ENCODE measurements at places on chromosomes 7 and 10.

- DNase-seq = no peak
Measured at GRCh38 chr10:90481326-90481923, 376.4 kb downstream of the HTR7 start.

- no peak for DNase-seq
Measured at GRCh38 chr7:141666071-141666470, 35.9 kb downstream of the DENND11 start.

DNA sequence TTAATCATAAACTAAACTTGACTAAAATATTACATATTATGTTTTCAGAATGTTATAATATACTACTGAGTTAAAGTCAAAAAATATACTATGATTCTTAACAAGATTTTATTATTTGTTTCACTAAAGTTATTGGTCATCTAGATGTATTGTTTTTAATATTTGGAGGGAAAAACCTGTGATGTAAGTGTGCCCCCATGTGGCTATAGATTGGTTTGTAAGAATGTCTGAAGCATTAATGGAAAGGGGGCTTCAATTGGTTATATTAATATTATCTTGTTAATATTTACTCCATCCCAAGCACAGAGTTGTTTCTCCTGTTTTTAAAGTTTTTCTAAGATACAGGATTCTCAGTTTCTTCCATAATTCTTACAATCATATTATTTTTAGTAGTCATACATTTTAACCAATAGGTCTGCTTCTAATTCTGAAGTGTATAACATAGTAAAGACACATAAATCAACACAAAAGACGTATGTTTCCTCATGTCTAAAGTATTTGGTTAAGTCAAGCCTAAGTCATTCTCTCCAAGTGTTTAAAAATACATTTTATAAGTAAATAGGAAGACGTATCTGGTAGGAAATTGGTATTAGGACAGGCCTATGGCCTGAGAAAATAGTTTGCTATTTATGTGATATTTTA lies 58.0 kb downstream of the GNAT3 start:
- DNase-seq = no peak

- no peak for DNase-seq
Measured at GRCh38 chr7:255721-256361, 34.1 kb upstream of the FOXL3 start.

- DNase-seq = no peak
Measured at GRCh38 chr7:81410471-81411117, 359.3 kb downstream of the HGF start.

GRCh38 chr10:21715531-21716195 lies 181.6 kb downstream of the MLLT10 start:
- DNase-seq = no peak

- DNase-seq = no peak
Measured at GRCh38 chr10:29689001-29689400, 54.2 kb upstream of the SVIL start.

DNA sequence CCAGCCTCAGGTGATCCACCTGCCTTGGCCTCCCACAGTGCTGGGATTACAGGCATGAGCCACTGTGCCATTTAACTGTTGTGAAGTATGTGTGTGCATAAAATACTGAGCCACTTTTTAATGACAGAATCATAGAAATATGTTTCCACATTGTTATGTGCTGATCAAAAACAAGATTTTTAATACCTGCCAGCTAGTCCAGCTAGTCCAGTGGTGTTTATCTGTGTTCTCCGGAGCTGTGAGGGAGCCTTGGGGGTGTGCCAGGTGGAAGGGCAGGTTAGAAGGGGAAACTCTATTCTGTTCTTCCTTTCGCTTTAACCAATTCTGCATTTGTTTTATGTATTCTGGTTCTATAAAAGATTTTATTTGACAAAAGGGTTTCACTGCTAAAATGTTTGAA lies 7.0 kb downstream of the FAM221A start:
- no peak for DNase-seq

DNA sequence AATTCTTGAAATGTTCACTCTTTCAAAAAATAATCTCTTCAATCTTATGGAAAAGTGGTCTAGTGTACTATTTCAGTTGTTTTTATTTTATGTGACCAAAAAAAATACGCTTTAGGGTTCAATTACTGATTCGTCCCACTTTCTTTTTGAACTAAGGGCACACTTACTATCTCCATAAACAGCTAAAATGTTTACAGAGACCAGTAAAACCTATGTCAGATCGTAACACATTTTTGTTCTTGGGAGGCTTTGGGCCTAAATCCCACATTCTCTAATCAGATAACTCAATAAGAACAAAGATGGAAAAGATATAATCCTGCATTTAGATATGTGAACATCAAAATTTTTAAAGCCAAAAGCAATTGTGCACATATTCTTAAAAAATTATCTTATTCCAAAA lies 29.8 kb upstream of the EPC1 start:
- DNase-seq = no peak

GRCh38 chr10:73950155-73950948 lies 39.4 kb downstream of the PLAU start:
- no peak for DNase-seq

DNA sequence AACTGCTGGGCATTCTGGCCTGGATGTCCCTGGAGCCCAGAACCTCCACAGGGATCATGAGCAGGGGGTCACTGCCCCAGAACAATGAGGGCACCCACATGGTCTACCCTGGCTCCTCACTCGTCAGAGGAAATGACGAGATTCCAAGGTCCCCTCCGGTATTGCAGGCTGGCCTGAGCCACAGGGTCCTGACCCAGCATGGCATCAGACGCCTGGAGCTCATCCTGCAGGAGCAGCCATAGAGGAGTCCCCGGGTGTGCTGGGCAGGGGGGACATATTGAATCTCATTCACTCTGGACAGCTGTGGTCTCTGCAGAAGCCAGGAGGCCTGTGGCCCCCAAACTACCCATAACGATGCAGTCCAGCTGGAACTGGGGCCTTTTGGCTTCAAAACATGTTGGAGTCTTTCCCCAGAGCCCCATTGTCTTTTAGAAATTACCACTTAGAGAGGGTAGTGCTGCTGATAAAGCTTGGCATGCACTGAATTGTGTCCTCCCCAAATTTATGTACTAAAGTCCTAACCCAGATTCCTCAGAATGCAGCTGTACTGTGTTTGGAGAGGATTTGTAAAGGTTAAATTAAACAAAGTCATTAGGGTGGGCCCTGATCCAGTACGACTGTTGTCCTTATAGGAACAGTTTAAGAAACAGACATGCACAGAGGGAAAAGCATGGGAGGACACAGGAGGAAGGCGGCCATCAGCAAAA lies 27.7 kb downstream of the ANXA8 start:
- DNase-seq = no peak

All from GM04503 (cell line).